ENCODE measurements at places on chromosomes 11 and 22.

- DNase-seq, result no peak
Measured at GRCh38 chr11:47010179-47010578, 73.6 kb downstream of the CSTPP1 start.

DNA sequence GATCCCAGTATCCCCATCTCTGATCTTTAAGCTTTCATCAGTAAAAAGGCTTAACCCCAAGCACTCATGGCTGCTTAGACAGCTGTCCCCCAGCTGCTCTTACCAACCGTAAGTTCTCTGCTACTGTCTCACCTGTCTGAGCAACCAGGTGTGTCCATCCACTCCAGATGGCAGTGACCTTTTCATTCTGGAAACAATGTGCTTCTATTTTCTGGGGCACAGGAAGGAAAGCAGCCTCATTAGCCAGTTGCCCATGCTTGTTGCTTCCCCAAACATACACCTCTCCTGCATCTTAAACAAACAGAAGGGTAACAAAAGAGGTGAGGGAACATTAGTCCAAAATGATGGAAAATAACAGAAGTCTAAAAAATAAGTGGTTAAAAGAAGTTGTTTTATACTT is 24.4 kb downstream of the SERGEF start:
- DNase-seq, result no peak

- peak; percentile 16 for DNase-seq
Measured at GRCh38 chr11:2778630-2779498, 79.1 kb upstream of the KCNQ1OT1 start.

DNA sequence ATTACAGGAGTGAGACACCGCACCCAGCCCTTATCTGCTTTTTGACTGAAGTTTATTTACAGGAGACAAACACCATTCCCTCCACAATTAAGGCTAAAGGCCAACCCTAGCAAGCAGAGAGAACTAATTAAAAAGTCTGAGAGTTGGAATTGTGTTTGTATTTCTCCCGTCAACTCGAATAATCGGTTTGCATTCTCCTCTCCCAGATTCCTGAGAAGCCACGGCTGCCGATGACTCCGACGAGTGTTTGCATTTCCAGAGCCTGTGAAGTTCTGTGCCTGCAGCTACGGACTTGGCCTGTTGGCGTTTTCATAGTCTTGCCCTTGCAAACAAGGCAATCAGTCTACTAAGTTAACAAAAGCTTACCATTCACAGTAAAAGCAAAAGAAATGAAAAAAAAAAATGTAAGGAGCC is 73.2 kb upstream of the NUP50 start:
- no peak for DNase-seq

DNA sequence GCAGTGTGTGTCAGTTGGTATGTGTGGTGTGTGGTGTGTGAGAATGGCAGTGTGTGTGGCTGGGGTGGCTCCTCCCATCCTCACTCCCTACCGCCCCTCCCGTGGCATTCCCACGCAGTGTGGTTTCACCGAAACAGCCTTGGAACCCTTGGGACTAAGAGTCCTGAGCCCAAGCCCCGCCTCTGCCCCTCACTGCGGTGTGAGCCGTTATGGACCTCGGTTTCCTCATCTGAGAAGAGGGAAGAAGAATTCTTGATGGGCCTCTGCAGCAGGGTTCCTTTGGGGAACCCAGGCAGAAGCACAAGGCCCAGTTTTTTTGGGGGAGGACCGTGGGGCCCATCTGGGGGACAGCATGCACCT is 7.2 kb downstream of the UPK3A start:
- DNase-seq, result no peak

GRCh38 chr22:19819911-19820879 is 34.5 kb downstream of the GNB1L start:
- DNase-seq, result no peak

DNA sequence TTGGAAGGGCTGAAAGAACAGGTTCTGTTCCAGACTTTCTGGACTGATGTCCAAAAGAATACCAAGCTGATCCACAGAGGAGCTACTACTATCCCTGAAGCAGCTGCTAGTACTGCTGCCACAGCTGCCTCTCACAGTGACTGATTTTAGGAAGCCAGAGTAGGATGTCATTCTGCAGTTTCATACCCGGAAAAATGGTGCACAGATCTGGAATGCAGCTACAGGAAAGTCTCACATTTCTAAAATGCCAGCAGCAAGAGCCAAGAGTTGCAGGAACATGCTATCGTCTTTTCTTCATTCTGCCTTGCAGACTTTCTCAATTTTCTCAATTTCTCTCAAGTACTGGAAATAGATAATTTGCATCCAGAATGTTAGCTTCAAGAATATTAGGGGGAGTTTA is 19.4 kb upstream of the CCDC179 start:
- DNase-seq, result no peak

GRCh38 chr11:35148163-35148837 is 9.3 kb downstream of the CD44 start:
- DNase-seq, result no peak

DNA sequence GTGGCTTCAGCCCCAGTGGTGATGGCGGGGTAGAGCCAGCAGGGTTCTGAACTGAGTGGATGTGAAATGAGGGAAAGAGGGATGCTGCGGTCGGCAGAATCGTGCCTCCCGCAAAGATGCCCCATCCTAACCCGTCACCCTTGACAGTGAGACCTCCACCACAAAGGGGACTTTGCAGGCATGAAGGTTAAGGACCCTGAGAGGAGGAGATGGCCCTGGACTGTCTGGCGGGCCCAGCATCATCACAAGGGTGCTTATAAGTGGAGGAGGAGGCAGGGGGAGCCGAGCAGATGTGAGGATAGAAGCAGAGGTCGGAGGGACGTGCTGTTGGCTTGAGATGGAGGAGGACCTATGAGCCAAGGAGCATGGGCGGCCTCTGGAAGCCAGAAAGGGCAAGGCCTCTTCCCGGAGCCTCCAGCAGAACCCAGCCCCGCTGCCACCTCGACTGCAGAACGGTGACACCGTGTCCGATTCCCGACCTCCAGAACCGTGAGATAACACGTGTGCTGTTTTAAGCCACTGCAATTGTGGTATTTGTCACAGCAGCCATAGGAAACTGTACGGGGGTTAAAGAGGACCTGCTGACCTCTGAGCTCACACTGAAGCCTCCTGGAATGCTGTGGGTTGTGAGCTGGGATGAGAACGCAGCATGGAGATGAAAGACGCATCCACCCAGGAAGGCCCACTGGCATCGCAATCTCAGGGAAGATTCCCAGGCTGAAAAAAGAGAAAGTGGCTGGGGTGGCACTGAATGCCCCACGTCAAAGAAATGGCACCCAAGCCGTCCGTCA is 10.9 kb downstream of the LINC01488 start:
- no peak for DNase-seq

Measured in NCI-H1417 treated with DMSO at 0.1 percent for 48 hours (cell line).